ENCODE measurements at places on chromosomes 6 and 20.

GRCh38 chr6:157823528-157824370 lies 703 bp downstream of the SNX9 start:
- peak; percentile 40 for DNase-seq

GRCh38 chr6:134746140-134746539 lies 203.8 kb downstream of the ALDH8A1 start:
- no peak for DNase-seq

DNA sequence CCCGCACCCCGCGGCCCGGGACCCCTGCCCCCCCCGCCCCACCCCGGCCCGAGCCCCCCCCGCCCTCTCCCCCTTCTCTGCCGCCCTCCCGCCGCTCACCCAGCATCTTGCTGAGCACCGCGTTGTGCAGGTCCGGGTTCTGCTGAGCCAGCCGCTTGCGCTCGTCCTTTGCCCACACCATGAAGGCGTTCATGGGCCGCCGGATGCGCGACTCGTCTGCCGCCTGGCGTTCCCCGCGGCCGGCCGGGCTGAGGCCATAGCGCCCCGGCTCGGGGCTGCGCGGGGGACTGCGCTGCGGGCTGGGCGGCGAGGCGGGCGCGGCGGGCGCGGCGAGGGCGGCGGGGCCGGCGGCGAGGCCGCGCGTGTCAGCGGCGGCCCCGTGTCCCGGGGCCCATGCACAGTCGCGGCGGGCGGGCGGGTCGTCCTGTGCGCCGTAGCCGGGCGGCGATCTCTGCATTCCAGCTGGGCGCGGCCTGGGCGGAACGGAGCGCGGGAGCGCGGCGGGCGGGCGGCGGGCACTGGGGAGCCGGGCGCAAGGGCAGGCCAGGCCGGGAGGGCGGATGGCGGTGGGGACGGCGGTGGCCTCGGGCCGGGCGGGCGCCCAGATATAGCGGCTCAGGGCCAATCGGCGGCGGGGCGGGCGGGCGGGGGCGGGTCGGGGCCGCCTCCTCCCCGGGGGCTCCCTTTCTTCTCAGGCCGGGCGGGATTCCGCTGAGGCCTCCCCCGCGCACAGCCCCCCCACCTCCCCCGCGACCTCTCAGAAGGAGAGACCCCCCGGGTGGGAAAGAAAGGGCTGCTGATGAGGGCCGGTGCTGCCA lies at the start of gene SOX18:
Gene SOX18 (minus strand): TSS at position 580 of the 818 bp plus-strand sequence. CDS start 123 bp downstream, at position 457.
- no peak for DNase-seq

- no peak for DNase-seq
Measured at GRCh38 chr6:71383901-71384489, 95.4 kb downstream of the OGFRL1 start.

DNA sequence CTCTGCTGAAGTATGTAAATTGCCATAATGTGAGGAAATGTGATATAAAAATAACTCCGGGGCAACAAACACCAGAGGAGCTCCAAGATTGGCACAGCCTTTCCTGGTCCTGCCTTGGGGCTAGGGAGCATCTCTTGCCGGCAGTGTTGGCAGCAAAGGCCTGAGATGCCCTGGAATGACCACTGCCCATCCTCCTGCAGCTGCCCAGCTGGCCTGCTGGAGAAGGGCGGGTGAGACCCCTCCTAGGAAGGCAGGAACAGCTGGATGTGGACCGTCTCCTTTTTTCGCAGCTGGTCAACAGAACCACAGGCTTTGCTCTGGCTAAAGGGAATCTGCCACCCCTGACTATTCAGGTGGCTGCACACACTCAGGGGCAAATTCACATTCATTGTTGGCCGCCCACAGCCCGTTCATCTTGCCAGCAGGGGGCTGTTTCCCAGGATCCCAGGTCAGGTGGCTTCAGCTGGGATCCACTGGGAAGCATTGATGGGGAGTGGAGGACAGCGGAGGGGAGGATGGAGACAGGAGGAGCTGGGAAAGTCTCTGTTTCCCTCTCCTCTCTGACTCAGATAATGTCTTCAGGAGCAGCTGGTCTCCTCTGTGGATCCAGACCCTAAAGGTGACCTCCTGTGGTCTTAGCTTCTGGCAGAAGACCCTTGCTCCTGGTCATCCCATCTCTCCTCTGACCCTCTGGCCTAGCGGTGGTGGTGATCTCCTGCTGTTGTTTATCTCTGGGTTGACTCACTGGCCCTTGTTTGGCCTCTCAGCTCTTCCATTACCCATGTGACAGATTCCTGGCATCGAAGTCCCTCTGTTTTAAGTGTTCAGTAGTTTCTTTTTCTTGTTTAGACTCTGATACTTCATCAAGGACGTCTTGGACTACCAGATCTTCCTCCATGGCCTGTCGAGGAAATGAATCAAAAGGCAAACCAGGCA lies 336.7 kb downstream of the DHX35 start:
- no peak for DNase-seq

- DNase-seq: peak; percentile 29
Measured at GRCh38 chr20:33291830-33292355, 8.9 kb downstream of the BPIFB1 start.

GRCh38 chr6:130233330-130233729 lies 10.6 kb upstream of the SAMD3 start:
- DNase-seq: no peak

Data from activated CD8-positive, alpha-beta memory T cell treated with anti-CD3 and anti-CD28 coated beads for 4 hours (primary cell).